Activated CD4-positive, alpha-beta T cell treated with anti-CD3 and anti-CD28 coated beads for 1 hour (primary cell): ENCODE measurements at places on chromosomes 5 and 9.

- DNase-seq: no peak
Observed at GRCh38 chr9:97366476-97366875, 45.4 kb upstream of the TDRD7 start.

GRCh38 chr5:132444841-132445639 lies 45.5 kb downstream of the IRF1 start:
- no peak for DNase-seq

- no peak for DNase-seq
Observed at GRCh38 chr5:74648835-74649293, 8.3 kb upstream of the ENC1 start.

DNA sequence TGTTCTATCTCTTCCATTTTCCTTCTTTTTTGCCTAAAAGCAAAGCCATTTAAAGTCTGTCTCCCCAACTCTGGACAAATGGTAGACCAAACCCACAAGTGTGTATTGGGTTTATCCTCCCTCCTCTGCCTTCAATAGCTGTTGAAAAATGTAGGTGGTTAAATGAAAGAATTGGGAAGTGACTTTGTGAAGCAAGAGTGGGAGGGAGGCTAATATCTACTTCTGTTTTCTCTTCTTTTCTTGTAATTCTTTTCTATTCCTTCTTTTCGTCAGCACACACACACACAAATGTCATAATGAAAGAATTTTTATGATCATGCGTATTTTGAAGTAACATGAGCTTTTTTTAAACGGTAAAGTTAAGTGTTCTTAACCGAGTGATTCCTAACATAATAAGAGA lies 3.8 kb downstream of the CCDC152 start:
- DNase-seq: no peak
